ENCODE measurements at places on chromosomes 4 and X.

DNA sequence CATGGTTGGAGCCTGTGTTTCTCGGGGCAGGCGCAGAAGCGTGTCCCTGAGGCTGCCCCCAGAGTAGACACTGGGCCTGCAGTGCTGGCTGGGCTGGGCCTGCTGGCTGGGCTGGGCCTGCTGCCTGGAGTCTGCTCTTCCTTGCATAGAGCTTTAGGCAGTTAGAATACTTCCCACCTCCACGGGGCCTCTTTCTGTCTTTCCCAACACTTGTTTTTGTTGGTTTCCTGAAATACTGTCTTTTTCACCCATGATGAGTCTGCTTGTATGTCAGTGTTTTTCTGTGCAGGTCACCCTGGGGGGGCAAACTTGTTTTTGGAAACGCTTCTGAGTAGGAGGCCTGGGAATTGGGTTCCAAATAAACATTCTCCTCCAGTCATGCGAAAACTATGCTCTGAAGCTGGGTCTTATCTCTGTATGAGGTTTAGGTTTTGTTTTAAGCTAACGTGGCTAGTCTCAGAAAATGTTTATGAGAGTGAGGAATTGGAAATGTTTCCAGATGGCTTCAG lies 32.2 kb downstream of the TRMT44 start:
- DNase-seq: no peak

GRCh38 chr4:113781439-113782040 lies 20.0 kb upstream of the CAMK2D start:
- no peak for DNase-seq

DNA sequence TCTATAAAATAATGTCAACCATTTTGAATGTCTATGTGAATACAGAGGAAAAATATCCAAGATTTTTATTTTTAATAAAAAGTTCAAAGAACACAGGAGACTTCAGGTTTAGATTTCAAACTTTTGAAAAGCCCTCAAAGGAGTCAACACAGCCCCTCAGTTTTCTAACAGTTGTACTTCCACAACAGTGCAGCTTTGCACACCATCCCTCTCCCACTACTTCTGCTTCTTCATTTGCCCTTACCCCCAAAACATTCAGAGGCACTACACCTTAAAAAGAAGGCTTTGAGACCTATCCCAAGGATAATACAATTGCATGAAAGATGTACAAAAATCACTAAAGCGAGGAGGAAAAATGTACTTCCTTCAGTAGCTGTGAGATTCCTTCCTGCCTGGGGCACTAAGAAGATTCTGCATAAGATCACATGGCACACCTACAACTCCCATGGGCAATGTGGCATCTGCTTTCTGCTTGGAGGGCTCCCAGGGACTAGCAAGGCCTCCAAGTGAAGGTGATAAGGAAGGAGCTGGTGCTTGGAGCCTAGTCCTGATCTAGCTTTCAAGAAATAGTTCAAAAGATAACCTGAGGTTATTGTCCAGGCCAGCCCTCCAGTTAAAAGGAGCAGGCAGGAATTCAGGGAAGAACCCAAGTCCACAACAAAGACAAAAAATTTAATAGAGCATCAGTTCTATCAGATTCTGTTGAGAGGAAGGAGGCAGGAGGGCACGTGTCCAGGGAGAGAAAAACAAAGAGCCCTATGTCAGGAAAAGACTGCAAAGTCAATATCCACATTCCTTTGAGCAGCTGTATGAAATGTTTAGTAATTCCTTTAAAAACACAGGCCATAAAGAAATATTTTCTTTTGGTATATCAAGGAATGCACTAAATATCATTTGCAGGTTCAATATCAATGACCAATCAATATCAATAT lies 19.1 kb downstream of the ARAP2 start:
- no peak for DNase-seq

DNA sequence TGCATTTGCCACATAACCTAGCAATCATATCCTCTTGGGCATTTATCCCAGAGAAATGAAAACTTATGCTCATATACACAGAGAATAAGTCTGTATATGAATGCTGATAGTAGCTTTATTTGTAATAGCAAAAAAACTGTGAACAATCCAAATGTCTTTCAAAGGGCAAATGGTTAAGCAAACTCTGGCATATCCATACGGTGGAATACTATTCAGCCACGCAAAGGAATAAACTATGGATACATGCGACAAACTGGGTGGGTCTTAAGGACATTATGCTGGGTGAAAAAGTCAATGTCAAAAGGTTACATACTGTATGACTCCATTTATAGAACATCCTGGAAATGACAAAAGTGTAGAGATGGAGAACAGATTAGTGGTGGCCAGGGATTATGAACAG lies 17.6 kb upstream of the CBR4 start:
- no peak for DNase-seq

DNA sequence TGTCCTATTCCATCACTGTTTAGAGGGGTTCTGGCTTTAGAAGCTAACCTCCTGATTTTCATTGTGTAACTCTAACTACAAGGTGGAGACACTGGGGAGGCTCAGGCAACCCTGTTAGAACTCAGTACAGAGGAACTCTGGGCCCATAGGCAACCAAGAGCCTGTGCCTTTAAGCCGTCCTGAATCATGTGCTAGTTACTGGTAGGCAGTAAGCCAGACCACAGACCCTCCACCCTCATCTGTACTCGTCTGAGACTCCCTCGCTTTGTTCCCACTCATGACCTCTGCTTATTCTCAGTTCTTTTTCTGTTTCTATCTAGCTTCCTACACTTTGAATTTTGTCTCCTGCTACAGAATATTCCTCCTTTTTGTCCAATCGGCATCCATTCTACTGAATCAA lies 31.4 kb downstream of the TBC1D1 start:
- no peak for DNase-seq

GRCh38 chr4:102478186-102478585 lies 23.0 kb upstream of the NFKB1 start:
- no peak for DNase-seq

- DNase-seq: no peak
Observed at GRCh38 chr4:153676486-153676885, 7.6 kb upstream of the TLR2 start.

DNA sequence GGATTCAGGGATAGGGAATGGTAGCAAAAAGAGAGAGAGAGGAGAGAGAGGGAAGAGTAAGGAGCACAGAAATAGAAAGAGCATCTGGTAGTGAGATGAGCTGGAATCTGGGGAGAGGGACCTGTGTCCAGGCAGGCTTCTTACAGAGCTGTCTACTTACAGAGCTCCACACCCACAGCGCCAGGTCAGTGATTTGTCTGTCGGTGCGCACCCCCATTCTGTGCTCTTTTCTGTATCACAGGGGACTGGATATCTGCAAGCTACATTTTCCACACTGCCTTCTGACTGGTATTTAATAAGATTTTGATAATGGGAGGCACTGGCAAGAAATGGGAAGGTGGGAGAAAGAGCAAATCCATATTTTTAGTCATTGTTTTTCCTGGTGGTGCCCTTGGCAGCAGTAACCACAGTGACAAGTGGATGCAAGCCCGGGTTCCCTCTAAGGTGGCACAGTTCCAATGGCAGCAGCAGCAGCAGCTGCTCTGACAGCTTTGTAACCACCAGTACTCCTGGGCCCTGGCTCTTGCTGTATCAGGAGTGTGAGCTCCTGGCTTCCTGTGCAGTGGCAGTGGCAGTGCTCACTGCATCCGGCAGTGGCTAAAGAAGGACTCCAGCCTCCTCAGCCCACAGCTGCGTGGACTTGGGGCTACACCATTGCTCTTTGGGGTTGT lies 300.5 kb downstream of the TRIML1 start:
- no peak for DNase-seq

DNA sequence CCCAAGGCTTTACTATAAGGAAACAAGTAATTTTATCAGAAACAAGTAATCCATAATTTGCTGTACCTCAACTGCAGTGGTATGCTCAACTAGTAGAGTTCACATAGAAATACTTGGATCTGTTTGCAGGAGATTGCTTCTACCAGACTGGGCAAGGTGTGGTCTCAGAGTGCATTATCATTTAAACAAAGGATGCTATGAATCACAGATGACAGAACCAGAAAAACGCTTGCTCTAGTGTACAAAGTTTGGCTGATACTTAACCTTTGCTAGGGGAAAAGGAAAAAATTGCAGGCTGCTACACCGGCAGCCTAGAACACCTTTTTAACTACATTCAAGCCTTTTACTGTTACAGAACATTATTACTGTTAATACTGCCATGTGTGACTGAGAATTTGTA lies 97.1 kb downstream of the ENOX2 start:
- no peak for DNase-seq

GRCh38 chr4:150960818-150961217 lies 54.3 kb downstream of the LRBA start:
- DNase-seq: no peak

DNA sequence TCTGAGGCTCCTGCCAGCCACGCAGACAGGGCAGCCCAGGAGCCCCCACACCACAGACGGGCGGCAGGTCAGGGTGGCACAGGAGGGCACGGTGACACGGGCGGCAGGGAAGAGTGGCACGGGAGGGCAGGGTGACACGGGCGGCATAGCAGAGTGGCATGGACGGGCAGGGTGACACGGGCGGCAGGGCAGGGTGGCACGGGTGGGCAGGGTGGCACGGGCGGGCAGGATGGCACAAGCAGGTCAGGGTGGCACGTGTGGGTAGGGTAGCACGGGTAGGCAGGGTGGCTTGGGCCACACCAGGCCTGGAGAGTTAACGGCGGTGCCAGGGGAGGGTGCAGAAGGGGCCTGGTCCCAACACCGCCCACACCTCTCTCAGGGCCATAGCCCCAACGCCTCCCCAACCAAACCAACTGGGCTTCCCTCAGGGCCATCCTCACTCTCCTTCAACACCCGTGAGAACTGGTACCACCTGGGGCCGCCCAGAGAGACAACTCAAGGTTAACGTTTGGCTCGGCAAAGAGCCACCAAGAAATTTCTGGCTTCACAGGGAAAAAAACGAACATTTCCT lies 3.4 kb downstream of the CTBP1 start:
- DNase-seq: no peak
